ENCODE measurements at places on chromosomes 7 and 10.

DNA sequence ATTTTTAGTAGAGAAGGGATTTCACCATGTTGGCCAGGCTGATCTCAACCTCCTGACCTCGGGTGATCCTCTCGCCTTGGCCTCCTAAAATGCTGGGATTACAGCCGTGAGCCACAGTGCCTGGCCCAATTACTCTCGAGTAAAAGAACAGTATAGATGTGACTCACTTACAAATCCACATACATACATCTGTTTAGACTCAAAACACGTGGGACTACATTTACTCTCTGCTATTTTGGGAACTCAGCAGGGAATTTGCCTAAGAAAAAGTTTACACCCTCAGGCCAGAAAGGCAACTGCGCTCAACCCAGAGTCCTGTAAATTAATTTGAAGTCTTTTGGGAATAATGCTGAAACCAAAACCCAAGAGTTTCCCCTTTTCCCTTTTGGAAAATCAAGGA is 289.7 kb downstream of the KLF6 start:
- H3K4me3 ChIP-seq = peak overlapping the region; percentile 50
- H3K27me3 ChIP-seq = no peaks in the 10 kb centered on the region
- peak overlapping the region; percentile 89 for H3K27ac ChIP-seq
- no peaks in the 10 kb centered on the region for H3K36me3 ChIP-seq
- no peaks in the 10 kb centered on the region for H3K4me1 ChIP-seq

DNA sequence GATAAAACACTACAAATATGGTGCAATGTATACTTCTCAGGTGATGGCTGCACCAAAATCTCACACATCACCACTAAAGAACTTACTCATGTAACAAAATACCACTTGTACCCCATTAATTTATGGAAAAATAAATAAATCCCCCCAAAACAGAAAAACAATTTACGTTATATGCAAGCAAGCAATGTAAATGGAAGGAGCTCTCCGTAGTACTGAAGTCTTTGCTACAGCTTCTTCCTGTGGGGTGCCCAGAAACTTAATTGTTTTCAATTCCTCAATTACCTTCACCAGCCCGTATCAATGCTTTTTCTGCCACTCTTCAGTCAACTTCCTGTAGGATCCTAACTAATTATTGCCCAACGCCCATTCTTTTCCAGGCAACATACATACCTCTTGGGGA is 138.1 kb downstream of the RELN start:
- H3K27ac ChIP-seq = no peak overlapping the region
- DNase-seq = no peak
- no peaks in the 10 kb centered on the region for H3K27me3 ChIP-seq
- no peaks in the 10 kb centered on the region for H3K4me1 ChIP-seq
- no peaks in the 10 kb centered on the region for H3K36me3 ChIP-seq
- H3K4me3 ChIP-seq = no peak overlapping the region

DNA sequence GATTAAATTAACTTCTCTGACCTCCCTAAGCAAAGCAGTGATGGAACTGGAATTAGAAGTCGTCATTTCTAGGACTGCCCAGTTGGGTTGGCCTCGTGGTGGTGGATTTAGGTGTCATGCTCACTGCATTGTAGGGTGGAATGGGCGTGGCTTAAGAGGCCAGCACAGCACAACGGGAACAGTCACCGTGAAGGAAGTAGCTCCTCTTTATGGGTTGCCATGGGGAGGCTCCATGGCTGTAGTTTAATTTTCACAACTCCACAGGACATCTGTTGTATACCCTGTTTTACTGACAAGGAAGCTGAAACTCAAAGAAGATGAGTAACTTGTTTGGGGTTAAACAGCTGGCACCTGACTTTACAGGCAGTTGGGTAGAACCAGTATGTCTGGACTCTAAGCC is 208.3 kb downstream of the CELF2 start:
- H3K36me3 ChIP-seq = peaks cover 7% of the 10 kb centered on the region
- peak; percentile 41 for DNase-seq
- H3K4me1 ChIP-seq = no peaks in the 10 kb centered on the region
- no peak overlapping the region for H3K27ac ChIP-seq
- no peak overlapping the region for H3K4me3 ChIP-seq

- no peak for DNase-seq
- no peaks in the 10 kb centered on the region for H3K27me3 ChIP-seq
- H3K4me3 ChIP-seq = no peak overlapping the region
- no peaks in the 10 kb centered on the region for H3K36me3 ChIP-seq
- no peaks in the 10 kb centered on the region for H3K4me1 ChIP-seq
These were observed 143.3 kb upstream of the LRGUK start for GRCh38 chr7:133983685-133984419.

DNA sequence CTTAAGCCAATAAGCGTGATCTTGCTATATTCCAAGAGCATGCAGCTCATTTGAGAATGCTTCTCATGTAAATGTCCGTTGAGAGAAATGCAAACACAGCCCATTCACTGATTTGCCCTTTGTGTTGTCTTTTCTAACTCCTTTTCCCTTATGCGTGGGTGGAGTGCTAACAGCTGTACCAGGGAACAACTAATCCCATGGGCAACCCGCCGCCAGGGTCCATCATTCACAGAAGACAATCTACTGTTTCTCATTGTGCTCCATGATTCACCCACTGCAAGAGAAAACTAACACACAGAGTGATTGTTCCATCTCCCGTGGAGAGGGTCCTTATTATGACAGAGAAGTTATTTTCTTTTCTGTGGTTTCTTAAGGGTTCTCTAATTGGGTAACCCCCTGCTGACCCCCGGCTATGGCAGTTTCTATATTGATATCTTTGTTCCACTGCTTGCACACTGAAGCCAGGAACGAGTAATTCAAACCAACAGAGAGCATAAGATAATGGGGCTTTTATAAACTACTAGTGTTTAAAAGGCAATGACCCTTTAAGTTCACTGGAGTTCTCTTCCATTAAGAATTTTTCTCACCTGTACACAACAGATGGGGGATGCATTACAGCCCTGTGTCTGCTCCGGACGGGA is 298.7 kb downstream of the BAMBI start:
- no peaks in the 10 kb centered on the region for H3K36me3 ChIP-seq
- H3K4me3 ChIP-seq = no peak overlapping the region
- H3K27me3 ChIP-seq = no peaks in the 10 kb centered on the region
- H3K27ac ChIP-seq = no peak overlapping the region
- DNase-seq = no peak

DNA sequence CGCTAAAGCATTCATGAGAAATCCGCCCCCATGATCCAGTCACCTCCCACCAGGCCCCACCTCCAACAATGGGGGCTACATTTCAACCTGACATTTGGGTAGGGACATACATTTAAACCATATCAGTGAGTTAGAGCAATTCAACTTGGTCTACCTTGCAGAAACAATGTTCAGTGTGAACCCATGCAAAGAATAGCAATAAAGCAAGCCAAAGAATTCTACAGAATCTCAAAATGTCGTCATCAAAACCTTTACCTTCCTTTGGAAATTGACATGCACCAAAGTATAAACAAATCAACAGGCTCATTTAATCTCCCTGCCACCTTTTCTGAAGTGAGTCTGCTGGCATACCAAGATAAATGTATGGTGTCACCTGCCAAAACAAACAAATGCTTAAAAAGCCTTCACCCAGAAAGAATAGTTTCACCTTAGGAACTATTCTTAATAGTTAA is 68.8 kb upstream of the ABLIM1 start:
- no peak overlapping the region for H3K4me3 ChIP-seq
- H3K27ac ChIP-seq = no peak overlapping the region
- no peak for DNase-seq
- no peaks in the 10 kb centered on the region for H3K36me3 ChIP-seq
- H3K27me3 ChIP-seq = no peaks in the 10 kb centered on the region

GRCh38 chr10:130388746-130389145 is 252.6 kb downstream of the GLRX3 start:
- H3K27me3 ChIP-seq = no peaks in the 10 kb centered on the region
- no peaks in the 10 kb centered on the region for H3K36me3 ChIP-seq
- no peak for DNase-seq
- no peaks in the 10 kb centered on the region for H3K4me1 ChIP-seq

Measured in tibial artery (tissue), 4 donors.